Stimulated activated CD4-positive, alpha-beta T cell treated with anti-CD3 and anti-CD28 coated beads, Interleukin-4, amount 100 ng/mL, for 4 hours (primary cell): ENCODE measurements at places on chromosomes 5 and 9.
A peak's percentile ranks its signal among the peaks of the same experiment; 100 is the strongest.

DNA sequence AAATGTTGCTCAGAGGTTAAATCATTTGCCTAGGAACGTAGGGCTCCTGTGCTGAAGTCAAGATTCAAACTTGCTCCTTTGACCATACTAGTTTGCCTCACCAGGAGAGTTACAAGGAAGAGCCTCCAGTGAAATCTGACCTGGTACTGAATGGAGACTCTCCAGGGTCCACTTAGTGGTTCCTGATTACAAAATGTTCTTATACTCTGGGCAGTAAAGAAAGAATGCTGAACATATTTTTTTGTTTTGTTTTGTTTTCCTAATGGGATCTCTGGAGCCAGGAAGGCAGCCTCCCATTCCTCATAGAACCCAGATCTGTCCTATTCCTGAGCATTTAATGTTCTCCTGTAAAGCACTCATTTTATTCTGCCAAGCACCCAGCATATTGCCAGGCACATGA is 256.5 kb upstream of the CLINT1 start:
- DNase-seq, result no peak

DNA sequence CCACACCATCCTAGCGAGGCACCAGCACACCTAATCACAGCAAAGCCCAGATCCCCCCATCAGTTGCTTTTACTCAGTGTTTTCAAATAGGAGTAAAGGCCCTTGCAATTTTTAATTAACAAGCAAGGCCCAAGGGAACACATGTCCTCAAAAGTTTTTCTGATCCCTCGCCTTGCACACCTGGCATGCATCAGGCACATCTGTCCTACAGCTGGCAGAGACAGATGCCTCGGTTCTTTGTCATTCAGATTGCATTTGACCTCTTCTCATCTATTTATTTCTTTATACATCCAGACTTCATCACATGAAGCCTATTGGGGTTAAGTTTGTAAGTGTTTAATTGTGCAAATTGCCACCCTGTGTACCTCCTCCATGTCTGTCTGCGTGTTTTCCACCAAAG is 241.4 kb downstream of the MARCHF11 start:
- DNase-seq, result no peak

DNA sequence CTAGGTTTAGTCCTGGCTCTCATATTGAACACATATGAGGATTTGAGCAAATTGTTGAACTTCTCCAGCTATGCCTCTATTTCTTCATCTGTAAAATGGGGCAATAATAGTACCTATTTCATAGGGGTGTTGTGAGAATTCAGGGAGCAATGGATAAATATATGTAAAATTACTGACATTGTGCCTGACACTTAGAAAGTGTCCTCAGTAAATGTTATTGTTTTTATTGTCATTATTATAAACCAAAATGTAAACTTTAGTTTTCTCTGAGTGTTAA is 101.7 kb downstream of the ANGPTL2 start:
- no peak for DNase-seq

DNA sequence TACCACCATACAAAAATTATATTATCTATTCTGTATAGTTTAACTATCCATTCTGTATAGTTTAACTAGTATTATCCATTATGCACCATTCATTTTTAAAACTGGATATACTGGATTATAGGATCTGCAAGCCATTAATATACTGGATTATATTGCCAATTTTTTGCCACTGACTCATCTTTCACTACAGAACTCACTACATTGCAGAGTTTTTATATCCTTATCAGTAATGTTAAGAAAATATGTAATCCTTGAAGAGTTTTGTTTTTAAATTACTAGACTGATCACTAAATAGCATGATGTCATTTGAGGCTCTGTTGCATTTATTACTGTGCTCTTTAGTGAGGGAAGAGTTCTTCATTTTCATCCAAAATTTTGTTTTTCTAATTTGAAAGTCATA is 109.8 kb upstream of the SNX2 start:
- DNase-seq, result no peak

GRCh38 chr9:105252405-105252756 is 7.9 kb downstream of the SLC44A1 start:
- no peak for DNase-seq

GRCh38 chr9:3795556-3795955 is 269.8 kb upstream of the RFX3 start:
- no peak for DNase-seq

DNA sequence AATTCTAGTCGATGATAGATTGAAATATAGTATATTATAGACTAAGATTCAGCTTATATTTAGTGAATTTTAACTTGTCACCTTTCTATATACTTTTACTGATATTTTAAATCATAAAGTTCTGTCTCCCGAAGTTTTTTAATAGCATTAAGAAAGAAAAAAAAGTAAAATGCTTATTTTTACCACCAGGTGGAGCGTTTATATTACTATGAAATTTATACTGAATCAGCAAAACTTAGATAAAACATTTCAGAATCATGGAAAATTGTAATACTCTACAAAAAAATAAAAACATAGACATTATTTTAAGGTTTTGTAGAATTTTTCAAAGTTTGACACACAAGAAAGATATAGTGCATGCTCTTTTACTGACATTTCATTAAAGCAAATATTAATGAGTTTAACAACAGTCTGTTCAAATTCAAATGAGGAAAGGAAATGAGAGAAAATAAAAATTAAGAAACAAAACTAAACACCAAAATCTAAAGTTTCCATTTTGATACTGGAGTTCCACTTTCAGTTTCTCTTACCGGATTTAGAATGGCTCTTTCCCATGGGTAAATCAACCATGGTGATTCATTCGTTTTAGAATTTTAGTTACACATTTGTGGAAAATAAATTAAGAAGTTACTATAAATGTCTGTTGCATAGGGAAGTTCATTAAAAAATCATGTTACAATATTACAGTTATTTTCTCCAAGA is 1035.3 kb downstream of the CDH12 start:
- DNase-seq, result no peak

DNA sequence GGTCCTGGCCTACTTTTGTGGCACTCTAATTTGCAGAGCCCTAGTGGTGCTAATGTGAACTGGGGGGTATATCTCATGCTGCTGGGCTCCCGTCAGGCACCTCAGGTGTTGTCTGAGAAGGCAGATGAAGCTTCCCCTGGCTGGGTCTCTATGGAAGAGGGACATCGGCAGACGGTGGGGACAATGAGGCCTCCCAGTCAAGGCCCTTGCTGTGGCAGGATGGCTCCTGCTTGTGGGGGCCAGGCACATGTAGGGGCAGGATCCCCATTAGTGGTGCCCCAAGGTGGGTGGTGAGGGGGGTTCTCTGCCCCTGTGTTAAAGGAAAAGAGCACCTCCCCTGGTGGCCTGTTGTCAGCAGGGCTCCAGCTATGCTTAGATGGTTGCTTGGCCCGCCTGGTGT is 192.8 kb upstream of the S1PR3 start:
- no peak for DNase-seq

DNA sequence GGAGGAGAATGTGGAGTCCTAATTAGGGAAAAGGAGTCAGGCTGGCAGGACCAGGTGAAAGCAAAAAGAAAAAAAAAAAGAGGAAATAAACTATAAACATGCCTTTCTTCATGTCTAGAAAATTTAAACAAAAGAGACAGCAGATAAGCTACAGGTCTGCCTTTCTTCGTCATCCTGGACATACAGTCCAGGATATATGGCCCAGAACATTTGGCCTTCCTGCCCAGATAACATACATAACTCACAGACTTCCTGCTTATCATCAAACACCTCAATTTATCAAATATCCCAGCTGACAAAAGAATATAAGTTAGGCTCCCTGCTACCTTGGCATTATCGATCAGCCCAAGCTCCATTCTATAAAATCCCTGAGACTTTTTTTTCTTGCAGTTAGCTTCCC is 11.2 kb downstream of the BTNL8 start:
- no peak for DNase-seq

DNA sequence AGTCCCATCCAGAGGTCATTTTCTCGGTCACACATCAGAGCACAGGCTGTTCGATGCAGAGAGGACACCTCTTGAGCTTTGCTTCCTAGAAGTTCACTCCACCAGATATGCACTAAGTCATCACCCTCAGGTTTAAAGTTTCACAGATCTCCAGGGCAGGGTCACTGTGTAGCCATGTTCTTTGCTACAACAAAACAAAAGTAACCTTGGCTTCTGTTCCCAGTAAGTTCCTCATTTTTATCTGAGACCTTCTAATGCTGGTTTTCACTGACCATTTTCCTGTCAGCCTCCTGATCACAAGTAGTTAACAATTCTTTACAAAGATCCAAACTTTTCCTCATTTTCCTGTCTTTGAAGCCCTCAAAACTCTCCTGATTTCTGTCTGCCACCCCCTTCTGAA is 97.5 kb upstream of the CTSV start:
- DNase-seq, result no peak

DNA sequence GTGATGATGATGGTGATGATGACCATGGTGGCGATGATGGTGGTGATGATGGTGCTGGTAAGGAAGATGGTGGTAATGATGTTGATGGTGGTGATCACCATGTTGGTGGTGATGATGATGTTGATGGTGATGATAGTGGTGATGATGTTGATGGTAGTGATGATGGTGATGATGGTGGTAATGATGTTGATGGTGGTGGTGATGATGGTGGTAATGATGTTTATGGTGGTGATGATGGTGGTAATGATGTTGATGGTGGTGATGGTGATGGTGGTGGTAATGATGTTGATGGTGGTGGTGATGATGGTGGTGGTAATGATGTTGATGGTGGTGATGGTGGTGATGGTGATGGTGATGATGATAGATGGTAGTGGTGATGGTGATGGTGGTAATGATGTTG is 20.7 kb upstream of the RXRA start:
- DNase-seq, result no peak

- DNase-seq, result no peak
Measured at GRCh38 chr9:107471552-107471951, 18.0 kb downstream of the KLF4 start.

DNA sequence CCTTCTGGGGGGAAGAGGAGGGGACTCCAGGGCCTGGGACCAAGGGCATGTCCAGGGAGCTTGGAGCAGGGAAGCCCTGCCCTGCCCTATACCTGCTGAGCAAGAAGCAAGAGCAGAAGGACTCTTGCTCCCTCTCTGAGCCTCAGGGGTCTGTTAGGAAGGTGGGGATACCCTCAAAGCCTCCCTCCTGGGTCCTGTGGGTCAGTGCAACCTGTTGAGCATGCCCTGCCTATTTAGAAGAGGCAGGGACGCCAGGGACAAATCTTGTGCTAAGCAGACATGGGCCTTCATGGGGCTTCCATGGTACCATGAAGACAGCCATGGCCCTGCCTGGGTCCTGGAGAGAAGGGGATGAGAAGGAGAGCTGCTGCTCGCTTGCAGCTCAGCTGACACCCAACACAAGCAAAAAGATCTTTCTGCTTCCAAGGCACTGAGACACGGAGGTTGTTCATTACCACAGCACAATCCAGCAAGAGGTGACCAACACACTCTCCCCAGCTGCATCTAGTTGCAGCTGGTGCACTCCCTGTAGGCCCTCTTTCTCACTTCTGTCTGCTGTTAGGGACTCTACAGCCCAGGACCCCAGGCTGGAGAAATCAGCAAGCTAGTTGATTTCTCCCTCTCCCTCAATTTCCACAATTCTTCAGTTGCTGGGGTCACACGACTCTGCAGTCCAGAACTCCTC is 39.3 kb downstream of the C9orf50 start:
- no peak for DNase-seq

DNA sequence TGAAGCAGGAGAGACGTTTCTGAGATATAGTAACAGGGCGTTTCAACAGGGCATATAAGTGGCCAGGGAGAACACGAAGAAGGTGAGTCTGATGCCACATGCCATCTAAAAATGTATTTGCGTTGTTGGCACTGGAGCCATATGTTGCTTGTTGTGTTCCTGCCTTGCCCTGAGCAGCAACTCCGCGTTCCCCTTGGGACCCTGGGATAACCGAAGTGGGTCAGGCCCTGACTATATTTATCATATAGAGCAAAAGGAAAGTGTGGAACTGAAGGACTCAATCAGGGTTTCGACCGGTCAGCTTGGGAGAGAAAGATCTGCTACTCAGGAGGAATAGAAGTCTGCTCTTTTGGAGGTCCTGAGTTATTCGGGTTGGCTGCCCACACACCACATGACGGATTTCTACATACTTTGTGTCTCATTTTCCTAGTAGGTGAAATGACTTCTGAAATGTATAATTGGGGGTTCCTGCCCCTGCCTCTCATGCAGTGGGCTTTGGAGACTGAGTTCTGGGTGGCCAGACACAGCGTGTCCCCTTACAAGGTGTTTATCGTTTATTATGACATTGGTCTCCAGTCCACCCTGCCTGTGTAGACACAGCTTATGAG is 3.0 kb downstream of the STC2 start:
- DNase-seq, result no peak

DNA sequence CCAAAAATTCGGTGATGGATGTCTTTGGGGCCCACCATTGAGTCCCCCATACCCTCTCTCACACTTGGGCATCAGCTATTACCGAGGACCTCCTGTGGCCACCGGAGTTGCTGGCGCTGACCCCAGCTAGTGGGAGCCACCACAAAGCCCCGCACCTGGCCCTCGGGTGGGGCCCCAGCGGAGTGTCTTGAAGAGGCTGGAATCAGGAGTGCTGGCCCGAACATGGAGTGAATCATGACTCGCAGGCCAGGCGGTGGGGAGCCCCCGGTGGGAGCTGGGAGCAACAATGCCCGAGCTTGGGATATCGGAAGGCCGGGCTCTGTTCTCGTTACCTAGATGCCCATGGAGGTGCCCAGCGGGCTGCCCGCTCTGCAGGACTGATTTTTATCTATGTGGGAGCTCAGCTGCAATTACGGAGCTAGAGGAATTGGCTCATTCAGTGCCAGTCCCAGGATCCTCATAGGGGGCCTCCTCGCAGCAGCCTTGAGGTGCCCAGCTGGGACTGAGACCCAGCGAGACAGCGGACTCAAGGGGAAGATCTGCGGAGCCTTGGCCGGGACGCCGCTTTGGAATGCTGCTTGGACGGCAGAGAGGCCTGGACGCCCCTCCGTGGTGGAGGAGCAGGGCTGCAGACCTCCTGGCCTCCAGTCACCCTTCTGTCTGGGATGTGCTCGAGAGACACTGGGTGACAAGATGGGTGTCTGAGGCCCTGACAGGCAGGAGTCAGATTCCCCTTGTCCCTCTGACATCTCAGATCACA is 70.8 kb downstream of the PSMB7 start:
- DNase-seq, result no peak

DNA sequence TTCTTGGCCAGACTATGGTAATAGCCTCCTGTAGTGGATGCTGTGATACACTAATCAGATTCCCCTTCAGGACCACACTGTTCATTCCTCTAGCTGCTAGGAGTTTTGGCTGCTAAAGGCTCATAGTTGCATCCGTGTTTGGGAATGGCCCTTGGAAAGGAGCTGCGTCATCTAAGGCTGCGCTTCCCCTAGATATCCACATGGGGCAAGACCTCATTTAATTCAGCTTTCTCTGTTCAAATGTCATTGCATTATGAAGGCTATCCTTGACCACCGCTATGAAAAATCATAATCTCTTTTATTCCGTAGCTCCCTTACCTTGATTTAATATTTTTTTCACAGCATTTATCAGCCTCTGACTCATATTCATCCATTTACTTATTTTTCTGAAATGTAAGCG is 258.3 kb upstream of the NR4A3 start:
- DNase-seq, result no peak

- DNase-seq, result no peak
Measured at GRCh38 chr9:76882686-76883085, 23.2 kb downstream of the PRUNE2 start.

- peak; percentile 33 for DNase-seq
Measured at GRCh38 chr5:129904102-129904666, at the start of gene CHSY3. Gene CHSY3, plus strand, starts transcription at chr5:129904465.

GRCh38 chr9:70367305-70367930 is 47.0 kb downstream of the KLF9 start:
- DNase-seq, result no peak
